ENCODE measurements at places on chromosomes 7 and 10. TPM values are rescaled to one million over a fixed set of nuclear protein-coding genes. Genes with fewer than 3 reads are reported as not detected.

DNA sequence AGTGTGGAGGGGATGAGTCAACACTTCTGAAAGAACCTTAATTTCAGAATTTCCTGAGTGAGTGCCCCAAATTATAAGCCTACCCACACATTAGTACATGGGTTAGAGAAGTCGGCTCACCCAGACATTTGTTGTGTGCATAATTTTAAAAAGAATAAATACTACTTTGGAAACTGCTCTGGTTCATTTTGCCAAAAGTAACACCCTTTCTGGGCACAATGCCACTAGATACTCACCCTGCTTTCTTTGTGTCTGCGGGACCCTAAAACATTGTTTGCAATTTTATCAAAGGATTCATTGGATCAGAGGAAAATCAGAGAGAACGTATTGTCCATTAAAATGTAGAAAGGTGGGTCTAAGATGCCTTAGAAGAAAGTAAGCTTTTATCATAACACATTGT, 245.5 kb upstream of the NRP1 start:
- no peaks in the 10 kb centered on the region for H3K4me1 ChIP-seq
- H3K27me3 ChIP-seq = no peaks in the 10 kb centered on the region
- no peak overlapping the region for H3K4me3 ChIP-seq

CNNM1 gene
- total RNA-seq = 1.7 TPM

DNA sequence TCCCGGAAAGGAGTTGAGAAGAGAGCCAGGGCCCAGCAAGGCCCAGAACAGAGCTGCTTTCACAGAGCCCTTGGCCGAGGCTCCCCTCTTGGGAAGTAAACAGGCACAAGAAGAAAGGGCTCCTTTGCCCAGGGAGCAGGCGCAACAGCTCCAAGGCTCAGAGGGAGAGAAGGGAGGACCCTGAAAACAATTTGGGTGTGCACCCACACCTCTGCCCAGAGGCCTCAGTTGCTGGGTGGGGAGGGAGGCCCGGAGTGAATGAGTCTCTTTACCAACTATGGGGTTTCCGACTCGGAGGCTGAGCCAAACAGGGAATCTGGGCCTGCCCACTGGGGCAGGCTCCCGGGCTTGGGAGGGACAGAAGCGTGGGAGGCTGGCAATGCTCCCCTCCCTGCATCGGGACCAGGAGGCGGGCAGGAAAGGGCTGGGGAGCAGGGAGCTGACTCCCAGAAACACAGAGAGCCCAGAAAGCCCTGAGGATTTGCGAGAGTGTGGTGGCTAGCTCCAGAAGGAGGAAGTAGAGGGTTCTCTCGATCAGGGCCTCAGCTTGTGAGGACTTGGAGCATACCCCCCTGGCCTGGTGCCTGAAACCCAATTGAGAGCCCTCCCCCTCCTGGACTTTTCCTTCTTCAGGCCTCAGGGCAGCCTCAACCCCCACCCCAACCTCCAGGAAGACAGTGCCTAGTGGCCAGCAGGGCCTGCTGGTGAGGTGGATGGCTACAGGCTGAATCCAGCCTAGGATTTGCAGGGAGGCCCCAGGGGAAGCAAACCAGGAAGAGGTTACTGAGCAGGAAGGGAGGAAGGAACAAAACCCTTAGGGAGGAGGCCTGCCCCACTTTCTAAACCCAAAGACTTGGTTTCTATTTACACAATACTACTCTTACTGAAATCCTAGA, 6.2 kb downstream of the C10orf105 start:
- no peaks in the 10 kb centered on the region for H3K36me3 ChIP-seq
- H3K4me3 ChIP-seq = no peak overlapping the region
- peaks cover 47% of the 10 kb centered on the region for H3K4me1 ChIP-seq
- peak overlapping the region; percentile 63 for H3K27ac ChIP-seq
- DNase-seq = peak; percentile 94

BHLHA15 gene
- not detected for total RNA-seq
